ENCODE measurements at places on chromosomes 6 and 20.

DNA sequence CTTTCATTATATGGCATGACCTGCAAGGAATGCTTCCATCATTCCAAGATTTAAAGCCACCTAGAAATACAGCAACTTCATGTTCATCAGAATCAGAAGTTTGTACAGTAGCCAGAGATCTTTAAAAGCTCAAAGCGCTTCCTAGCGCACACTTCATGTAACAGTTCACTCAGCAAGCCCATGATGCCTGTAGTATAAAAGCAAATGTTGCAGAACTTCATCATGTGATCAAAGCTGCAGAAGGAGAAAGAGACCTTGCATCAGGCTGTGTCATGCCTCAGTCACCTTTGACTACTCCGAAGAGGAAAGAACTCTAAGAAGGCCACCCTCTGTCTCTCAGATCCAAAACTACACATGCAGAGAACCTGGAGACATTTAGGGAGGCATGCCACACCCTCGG, 78.5 kb downstream of the AGPAT4 start:
- no peak for DNase-seq

- DNase-seq, result peak; percentile 63
Measured at GRCh38 chr20:1900321-1900801, 5.2 kb downstream of the SIRPA start.

GRCh38 chr6:112822769-112823168, 475.6 kb downstream of the RFPL4B start:
- DNase-seq, result no peak

DNA sequence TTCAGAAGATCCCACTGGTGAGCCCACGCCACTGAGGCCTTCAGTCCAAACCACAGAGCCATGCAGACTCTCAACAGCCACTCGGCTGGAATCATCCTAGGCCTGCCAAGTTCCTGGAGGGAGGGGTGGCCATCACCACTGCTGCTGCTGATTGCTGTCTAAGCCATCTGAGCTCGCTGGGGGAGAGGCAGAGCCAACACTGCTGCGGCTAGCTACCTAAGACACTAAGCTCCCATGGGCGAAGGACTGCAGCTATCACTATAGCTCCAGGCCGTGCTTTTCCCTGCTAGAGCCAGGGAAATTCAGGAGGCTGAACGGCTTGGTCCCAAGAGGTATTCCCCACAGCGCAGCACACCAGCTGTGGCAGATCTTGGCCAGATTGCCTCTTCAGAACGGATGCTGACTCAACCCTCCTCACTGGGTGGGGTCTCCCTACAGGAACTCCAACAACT, 73.6 kb downstream of the TBC1D32 start:
- DNase-seq, result no peak

DNA sequence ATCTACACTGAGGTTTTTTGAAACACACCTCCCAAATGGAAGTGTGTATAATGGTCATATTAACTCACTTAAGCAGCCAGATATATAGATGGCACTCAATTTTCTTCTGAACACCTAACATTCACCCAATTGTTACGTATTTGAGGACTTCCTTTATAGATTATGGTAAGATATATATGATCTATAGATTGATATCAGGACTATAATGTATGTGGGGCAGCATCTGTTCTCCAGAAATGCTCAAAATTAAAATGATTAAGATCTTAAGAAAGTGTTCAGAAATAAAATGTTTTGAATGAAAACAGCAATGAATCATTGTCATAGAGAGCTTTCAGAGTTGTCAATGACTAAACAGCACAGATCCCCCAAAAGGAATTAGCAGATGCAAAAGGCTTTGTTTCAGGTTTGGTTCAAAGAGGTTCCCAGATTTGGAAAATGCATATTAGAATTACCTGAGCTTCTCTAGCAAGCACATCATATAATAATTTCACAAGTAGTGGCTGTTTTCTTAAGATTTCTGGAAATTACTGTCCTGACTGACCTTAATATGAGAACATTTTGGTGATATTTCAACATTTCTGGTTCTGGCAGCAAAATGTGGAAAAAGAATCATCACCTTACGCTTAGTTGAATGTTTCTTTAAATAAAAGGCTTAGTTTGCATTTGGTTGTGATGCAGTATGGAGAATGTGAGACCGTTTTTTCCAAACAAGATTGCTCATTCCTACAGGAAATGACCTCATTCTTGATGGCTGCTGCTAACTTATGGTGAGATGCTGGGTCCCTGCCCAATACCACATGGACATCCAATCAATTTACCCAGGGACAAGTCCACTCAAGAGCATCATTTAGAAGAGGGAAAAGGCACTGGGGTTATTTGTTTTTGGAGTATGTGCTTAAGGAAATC, 31.5 kb downstream of the TRAF3IP2 start:
- no peak for DNase-seq

DNA sequence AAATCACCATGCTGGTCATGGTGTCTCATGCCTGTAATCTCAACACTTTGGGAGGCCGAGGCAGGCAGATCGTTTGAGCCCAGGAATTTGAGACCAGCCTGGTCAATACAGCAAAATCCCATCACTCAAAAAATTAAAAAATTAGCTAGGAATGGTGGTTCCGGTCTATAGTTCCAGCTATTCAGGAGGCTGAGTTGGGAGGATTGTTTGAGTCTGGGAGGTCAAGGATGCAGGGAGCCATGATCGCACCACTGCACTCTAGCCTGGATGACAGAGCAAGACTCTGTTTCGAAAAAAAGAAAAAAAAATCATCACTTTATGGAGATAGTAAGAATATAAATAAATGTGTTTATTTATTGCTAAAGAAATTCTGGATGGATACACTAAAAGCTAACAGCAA, 124.1 kb downstream of the RNGTT start:
- DNase-seq, result no peak

DNA sequence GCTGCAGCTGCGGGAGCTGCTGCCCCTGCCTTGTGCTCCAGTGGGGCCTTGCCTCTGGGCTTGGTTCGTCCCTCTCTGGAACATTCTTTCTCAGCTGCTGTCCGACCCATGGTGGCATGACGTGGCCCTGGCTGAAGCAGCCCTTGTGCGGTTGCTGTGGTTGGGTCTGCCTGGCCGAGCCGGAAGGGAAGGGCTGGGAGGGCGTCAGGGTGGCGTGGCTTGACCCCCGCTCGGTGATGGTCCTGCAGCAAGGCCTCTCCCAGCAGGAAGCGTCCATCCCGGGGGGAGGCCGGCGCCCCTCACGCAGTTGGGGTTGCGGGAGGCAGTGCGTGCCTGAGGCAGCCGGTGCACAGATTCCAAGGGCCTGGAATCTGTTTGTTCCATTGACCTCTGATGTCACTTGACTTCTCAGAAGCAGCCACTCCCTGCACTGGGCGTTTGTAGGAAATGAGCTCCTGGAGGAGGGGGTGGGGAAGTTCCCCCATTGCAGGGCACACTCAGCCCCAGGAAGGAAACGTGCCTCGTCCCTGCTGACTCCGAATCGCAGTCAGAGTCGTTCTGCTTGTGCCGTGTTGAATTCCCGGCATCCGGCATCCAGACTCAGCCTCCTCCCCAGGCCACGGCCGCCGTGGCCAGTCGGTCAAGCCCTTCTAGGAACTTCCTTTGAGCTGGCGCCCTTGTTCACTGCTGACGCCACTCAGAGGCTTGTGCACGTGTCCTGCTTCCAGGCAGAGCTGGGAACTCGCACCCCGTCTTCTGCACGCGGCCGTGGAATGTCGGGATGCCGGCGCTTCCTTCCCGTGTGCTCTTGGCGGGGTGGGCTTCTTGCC, 9.7 kb upstream of the TNFRSF6B start:
- DNase-seq, result peak; percentile 60

DNA sequence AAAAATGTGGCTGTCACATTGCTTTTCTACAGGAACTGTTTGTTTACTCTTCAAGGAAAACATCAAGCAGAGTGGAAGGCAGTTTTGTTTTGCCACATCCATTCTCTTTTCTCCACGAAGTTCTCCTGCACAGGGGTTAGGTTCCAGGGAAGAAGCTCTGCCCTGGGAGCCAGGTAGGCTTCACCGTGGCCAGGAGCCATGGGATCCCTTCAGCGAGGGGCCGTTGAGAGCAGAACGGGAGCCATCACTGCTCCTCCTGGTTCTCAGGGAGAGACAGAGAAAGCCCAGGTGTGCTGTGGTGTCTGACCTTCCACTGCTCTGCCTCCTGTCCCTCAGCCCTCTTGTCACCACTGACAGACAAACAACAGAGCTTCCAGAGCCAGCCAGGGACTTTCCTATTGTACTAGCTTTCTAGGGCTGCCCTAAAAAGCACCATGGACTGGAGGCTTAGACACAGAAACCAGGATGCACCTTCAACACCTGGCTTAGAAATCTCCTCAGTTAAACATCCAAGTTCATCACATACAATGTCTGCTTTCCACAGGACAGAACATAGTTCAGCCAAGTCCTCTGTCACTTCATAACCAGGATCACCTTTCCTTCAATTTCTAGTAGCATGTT, 75.6 kb upstream of the SLC22A23 start:
- DNase-seq, result no peak

DNA sequence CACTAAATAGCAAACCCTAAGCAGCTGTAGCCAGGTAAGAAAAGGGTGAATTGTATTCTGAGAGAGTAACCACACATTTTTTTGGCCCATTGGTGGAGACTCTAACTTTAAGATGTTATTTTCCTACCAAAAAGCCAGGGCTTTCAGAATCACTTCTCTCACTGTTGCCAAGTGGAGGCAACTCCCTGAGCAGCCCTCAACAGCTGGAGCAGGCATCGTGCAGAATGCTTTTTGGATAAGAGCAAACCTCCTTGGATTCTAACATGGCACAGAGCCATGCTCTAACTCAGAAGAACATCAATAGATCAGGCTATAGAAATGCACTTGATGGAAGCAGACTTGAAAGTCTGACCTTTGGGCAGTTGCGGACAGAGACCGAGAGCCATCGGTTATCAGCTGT, 722.2 kb upstream of the CHD6 start:
- no peak for DNase-seq

DNA sequence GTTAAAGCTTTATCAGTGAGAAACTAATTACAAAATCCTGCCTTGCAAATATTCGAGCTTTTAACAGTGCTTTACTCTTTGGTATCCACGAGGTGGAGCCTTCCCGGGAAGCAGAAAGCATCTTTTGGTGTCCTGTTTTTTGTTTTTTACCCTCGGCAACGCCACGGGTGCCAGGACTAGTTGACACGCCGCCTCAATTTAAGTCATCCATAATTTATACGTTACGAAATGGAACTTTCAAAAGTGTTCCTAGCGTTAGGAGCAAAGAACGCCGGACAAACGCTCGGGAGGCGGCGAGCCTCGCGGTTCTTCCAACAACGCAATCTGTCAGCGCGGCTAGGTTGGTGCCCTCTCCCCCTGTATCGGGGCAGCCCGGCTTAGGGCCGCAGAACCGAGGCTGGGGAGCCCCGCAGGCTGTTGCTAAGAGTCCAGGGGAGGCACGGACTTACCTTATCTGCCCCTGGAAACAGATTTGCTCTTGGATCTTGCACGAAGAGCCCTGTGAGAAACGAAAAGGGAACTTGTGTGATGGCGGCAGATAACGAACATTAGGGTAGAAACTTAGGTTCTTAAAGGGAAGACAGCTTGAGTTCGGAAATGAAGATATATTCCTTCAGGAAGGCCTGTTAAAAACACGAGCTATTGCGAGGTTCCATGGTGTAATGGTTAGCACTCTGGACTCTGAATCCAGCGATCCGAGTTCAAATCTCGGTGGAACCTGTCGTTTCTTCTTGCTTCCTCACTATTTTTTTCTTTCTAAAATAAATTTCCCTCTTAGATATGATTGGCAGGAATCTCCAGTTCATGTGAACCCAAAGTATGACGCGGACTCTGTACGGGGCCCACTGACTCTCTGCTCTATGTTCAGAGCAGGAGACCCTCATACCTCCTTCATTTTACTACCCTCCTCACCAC, 46.2 kb upstream of the ZNF184 start:
- peak; percentile 73 for DNase-seq

GRCh38 chr20:24118034-24118433, 129.5 kb upstream of the GGTLC1 start:
- DNase-seq, result no peak

GRCh38 chr20:35635652-35636051, 20.0 kb downstream of the SPAG4 start:
- DNase-seq, result no peak

DNA sequence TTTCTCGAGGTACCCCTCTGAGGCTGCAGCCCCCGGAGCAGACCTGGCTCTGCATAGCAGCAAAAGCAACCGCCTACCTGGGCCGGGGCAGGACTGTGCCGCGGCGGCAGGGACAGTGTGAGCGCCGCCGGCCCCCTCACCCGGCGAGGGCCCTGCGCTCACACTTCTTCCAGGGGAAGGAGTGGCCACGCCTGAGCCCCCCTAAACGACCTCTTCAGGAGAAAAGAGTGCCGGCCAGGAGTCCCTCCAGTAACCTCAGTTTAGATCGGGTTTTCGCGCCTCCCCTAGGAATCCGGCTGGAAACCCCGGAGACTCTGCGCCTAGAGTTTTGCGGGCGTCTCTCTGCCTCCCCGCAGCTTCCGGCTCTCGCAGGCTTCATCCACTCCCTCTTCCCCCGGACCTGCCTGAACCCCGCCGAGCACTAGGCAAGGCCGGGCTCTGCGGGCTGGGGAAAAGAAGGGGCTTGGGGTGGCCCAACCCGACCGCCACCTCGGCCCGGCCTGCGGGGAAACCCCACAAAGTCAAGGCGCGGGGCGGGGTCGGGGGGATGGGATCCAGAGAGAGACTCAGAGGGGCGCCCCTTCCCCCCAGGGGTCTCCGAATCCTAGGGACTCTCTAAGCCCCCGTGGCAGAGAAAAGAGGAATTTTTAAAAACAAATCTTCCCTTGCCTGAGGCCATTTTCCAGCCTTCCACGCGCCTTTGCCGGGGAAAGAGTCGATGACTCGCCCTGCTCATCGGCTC, 558 bp downstream of the LINC00237 start:
- no peak for DNase-seq

GRCh38 chr6:138987643-138988468, at the start of gene REPS1:
Gene REPS1, minus strand, starts transcription at chr6:138988253. Its CDS starts 571 bp downstream, at chr6:138987682.
- DNase-seq, result peak; percentile 96

DNA sequence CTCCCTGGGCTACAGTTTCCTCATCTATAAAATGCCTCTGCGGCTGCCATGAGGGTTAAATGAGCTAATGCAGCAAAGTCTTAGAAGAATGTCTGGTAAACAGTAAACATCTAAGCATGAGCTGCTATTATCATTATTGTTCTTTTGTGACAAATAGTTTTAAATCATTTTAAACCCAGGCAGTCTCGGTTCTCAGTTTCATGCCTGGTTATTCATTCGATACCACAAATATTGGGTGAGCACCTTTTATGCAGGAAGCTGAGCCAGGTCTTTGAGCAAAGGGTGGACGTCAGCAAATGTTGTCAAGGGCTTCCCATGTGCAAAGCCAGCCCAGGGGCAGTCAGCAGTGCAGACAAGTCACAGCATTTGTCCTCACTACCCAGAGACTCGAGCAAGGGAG, 128.7 kb downstream of the NFATC2 start:
- peak; percentile 57 for DNase-seq

DNA sequence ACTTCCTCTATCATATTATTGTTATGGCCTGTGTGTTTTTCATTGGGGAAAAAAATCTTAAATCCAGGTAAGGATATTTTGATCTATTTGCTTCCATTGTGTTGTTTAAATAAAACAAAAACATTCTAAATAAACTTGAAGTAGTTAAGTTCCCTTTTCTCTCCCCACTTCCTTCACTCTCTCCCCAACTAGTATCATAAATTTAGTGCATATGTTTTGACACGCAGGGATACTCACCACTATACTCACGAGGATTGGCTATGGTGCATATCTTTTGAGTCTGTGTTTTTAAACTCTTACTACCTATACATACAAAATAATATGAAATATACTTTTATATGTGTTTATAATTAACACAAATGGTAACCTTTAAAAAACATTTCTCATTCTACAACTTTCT, 5.2 kb downstream of the TTLL9 start:
- no peak for DNase-seq

Data from GM13977 (cell line).